Hepatic stellate cell (primary cell): ENCODE measurements at places on chromosomes 16 and 17.

DNA sequence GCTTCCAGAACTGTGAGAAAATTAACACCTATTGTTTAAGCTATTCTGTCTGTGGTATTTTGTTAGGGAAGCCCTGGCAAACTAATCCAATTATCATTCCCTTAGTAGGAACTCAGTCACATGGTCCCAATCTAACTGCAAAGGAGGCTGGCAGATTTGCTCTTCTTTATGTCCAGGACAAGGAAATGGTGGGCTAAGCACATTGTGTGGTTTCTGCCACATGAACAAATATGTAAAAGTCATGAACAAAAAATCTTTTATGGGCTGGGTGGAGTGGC is 278.6 kb upstream of the RPL38 start:
- DNase-seq, result no peak

DNA sequence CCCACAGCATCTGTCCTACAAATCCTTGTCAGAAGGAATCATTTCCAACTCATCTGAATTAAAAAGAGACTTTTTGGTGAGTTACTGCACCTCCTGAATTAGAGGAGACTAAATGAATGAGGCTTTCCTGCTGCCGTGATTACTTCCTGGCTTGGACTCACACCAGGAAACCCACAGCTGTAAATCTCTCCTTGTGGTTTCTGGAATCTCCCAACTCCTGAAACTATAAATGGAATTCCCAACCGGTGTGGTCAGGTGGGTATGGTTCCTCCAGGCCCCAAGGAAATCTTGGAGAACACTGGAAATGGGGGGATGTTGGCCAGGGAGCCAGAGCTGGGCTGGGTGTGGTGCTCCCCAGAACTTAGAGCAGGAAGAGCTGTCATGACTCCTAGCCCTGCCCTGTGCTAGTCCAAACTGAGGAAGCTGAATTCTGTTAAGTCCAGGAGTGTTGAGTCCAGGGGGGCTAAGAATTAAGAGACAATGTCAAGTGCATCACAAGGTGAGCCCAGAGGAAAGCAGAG is 216.4 kb downstream of the GSG1L start:
- no peak for DNase-seq

- no peak for DNase-seq
Observed at GRCh38 chr16:79972053-79972704, 371.6 kb upstream of the MAF start.

GRCh38 chr16:53429221-53429943 is 4.9 kb upstream of the RBL2 start:
- DNase-seq, result peak; percentile 28

DNA sequence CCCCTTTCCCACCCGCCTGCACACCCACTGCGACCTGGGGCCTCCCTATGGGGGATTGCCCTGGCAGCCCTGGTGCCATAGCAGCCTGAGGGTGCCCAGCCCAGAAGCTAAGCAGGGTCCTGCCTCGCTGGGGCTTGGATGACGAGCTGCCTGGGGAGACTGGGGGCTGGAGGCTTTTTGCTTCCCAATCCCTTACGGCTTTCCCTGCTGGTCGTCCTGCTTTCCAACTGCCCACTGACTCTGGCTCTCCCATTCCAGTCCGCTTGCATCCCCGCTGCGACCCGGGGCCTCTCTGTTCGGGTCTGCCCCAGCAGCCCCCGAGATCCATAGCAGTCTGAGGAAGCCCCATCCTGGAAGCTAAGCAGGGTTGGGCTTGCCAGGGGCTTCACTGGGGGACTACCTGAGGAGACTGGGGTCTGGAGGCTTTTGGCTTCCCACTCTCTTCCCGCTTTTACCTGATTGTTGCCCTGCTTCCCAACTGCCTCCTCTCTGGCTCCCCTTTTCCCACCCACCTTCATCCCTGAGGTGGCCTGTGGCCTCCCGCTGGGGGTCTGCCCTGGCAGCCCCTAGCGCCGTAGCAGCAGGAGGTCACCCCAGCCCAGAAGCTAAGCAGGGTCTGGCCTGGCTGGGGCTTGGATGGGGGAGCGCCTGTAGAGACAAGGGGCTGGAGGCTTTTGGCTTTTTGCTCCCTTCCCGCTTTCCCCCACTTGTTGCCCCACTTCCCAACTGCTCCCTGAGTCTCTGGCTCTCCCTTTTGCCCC is 2292.8 kb downstream of the TP53TG3F start:
- no peak for DNase-seq

GRCh38 chr17:48456589-48456988 is 26.6 kb upstream of the SKAP1 start:
- DNase-seq, result no peak
